Fibroblast of villous mesenchyme (primary cell): ENCODE measurements at places on chromosomes 3 and 15. TPM values are rescaled to one million over a fixed set of nuclear protein-coding genes. Genes with fewer than 3 reads are reported as not detected.
A peak's percentile ranks its signal among the peaks of the same experiment; 100 is the strongest.

DNA sequence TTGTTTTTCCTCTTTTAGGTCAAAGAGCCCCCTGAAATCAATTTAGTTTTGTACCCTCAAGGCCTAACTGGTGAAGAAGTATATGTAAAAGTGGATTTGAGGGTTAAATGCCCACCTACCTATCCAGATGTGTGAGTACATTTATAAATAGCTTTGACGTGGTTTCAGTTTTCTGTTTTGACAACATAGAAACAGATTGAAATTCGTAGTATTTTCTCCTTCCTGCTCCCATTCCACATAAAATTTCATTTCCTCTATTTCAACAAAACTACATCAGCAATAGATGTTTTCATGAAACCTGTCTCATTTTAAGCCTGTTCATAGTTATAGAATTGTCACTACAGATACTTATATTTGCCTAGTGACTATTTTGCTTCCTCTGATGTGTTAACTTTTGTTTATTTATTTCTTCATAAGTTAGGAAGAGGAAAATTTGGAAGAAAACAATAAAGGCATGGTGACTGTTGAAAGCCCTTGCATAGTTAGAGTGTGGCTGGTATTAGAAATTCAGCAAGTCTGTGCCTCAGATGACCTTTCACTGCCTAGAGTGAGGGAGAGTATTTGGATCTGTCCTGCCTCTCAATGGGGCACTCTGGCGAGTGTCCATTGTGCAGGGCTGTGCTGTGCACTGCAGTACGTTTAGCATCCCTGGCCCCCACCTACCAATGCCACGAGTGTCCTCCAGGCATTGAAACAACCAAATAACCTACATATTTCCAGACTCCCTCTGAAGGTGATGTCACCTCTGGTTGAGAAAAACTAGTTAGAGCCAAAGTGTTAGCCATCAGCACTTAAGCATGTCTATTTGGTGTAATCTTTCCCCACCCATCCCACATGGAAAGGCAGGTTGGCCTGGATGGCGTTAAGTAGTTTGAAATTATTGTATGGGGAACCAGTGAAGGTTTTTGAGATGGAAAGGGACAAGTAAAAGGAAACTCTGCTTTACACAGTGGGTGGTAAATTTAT lies 5.9 kb downstream of the EIF2AK4 start:
- no peak for DNase-seq

The TRIM59 gene
- 29.6 and 47.5 TPM in 2 replicates for total RNA-seq

The ASB14 gene
- not detected in 2 replicates for total RNA-seq

DNA sequence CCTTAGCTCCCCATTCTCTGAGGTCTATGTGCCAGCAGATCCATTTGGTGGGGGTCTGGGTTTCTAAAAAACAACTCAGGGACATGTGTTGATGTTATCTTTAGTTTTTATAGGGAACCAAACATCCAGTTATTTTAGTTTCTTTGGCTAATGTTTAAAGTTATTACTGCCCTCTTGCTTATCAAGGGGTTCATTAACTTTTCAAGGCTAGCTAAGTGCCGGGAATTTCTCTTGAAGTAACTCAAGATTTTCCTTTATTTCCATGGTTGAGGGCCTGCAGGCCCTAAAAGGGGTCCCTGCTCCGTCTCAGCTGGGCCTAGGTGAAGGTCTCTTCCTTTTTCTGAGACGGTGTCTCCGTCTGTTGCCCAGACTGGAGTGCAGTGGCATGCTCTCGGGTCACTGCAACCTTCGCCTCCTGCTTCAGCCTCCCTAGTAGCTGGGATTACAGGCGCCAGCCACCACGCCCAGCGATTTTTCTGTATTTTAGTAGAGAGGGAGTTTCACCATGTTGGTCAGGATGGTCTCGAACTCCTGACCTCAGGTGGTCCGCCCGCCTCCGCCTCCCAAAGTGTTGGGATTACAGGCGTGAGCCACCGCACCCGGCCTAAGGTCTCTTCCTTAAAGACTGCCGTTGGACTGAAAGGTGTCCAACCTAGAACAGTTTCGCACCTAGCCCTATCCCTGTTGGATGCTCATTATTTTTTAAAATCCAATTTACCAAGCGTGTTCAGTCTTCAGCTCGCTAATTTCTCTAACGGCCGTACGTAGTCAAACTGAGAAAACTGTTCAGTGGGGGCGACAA lies 1.3 kb upstream of the OXSR1 start:
- DNase-seq, result no peak

GRCh38 chr3:60839246-60839645 lies 412.0 kb downstream of the FHIT start:
- DNase-seq, result no peak

DNA sequence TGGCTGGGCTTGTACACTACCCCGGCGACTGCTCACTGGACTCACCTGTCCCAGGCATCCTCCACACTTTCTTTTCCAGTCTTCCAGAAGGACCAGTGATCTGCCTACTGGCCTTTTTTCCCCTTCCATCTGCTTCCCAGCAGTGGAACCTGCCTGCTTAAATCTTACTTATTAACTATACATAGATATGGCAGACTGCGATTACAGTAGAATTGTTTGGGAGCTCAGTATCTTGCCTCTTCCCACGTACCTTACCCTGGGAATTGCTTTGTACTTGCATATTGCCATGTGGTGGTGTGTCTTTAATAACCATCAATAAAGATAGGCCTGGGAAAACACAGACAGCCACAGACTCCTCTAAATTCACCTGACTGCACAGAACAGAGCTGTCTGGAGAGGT lies 11.8 kb upstream of the HES1 start:
- DNase-seq, result no peak

DNA sequence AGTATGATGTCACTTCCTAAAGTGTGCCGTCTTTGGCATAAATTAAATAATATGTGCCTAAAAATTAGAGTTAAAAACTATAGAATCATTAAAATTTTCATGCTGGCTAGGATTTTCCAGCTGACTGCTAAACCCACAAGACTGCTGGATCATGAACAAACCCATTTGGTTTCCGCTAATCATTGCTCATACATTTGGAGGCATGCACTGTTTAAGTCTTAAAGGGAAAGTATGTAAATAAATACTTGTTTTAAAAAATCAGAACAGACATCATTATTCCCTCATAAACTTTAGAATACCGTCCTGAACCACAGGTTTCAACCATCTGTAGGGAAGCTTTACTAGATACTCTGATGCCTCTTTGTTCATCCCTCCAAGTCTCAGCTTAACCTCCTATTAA lies 26.5 kb downstream of the ATP6V1A start:
- peak; percentile 90 for DNase-seq

DNA sequence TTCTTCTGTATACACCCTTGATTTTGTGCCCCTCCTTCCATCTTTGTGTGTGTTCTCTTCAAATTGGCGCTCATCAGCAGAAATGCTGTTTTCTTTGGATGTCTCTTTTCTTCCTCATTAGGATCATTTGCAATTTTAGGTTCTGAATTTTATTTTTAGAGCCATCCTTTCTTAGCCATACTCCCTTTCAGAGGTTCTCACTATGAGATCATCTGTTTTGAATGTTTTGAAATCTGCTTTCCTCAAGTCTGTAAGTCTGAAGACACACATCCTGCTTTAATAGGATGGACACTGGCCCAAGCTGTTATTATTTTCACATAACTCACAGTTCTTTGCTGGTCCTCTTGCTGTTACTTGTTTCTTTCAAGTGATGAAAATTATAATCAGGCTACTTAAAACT lies 124.8 kb downstream of the BDH1 start:
- peak; percentile 52 for DNase-seq

The KBTBD12 gene
- not detected in 2 replicates for total RNA-seq

The KLHL6 gene
- total RNA-seq, result not detected in 2 replicates

GRCh38 chr3:194148383-194148782 lies 12.4 kb downstream of the HES1 start:
- peak; percentile 39 for DNase-seq

The CFAP161 gene
- 0.64 and 0.86 TPM in 2 replicates for total RNA-seq

GRCh38 chr15:101037090-101037830 lies 118.1 kb downstream of the LRRK1 start:
- no peak for DNase-seq

DNA sequence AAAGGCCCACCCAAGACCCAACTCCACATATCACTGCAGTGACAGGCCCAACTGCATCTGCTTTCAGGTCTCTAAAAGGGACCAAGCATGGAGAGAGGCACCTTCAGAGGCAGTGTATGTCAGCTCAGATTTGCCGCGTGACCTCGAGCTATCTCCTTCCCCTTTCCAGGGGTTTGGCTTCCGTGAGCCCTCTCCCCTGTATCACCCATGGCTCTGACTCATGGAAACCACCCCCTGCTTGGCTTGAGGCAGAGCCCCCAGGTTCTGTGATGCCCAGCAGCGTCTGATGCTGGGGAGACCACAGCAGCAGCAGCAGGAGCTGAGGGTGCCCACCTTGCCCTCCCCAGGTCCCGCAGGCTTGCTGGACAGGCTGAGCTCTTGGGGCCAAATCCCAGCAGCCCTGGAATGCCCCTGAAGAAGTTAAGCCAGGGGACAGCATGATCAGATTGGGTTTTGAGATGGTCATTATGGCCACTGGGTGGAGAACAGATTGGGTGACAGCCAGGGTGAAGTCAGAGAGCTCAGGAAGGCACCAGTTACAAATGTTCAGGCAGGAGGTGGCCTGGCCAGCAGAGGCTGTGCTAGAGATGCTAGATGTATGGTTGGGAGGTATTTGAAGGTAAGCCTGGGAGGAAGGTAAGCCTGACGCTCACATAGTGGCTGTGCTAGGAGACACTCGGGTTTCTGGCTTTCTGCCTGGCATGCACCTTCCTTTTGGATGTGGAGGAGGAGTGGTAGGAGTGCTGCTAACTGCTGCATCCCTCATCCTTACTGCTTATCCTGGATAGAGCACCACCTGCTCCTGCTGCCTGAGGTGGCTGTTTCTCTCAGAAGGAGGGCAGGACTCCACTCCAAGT lies 42.9 kb downstream of the FGD5 start:
- no peak for DNase-seq

DNA sequence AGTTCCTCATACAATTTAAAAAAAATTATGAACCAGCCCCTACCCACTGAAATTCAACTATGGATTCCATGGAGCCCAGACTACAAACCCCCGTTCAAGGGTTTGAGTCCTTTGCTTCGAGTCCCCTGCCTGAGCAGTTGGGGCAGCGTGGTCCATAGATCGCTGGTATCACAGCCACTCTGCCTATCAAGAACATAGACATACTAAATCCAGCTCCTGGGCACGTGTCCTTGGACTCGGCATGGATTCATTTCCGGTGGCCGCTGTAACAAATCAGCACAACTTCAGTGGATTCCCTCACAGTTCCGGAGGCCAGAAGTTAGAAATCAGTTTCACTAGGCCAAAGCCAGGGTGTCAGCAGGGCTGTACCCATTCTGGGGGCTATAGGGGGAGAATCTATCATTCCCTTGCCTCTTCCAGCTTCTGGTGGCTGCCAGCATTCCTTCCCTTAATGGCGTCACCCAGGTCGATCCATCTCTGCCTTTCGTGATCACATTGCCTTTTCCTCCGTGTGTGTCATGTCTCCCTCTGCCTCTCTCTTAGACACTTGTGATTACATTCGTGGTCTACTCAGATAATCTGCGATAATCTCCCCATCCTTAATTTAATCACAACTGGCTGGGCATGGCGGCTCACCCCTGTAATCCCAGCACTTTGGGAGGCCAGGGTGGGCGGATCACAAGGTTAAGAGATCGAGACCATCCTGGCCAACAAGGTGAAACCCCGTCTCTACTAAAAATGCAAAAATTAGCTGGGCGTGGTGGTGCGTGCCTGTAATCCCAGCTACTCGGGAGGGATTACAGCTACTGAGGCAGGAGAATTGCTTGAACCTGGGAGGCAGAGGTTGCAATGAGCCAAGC lies 4.6 kb upstream of the TMEM44 start:
- no peak for DNase-seq

The SGO1 gene
- total RNA-seq, result 3.9 and 7.8 TPM in 2 replicates

The FBLN2 gene
- total RNA-seq, result 30.2 and 50.6 TPM in 2 replicates

DNA sequence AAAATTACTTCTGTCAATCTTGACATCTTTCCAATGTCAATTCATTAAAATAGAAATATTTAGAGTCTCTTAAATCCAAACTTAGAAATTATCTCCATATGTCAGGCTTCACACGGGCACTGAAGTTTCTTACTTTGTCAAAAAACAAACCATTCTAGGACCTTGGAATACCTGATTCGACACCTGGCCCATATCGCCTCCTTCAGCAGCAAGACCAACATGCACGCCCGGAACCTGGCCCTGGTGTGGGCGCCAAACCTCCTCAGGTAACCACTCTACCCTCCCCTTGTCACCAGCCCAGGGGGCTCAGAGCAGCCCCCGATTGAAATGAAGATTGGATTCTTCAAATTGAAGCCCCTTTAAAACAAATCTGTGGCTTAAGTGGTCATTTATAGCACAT lies 81.3 kb downstream of the TMEM39A start:
- no peak for DNase-seq

DNA sequence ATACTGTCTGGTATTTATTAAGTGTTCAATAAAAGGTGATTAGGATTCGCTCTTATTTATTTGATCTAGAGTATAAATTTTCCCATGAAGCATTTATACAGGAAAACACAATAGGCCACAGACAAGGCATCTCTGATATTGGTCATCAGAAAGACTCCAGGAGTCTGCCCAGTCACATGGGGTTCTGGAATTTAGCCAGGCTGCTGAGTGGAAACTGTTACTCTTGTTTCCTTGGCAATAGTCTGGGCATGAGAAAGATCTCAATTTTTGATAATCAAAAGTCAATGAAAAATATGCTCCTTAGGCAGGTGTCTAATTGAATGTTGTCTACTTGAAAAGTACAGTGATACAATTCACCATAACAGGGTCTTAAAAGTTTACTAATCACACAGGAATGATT lies 161.2 kb downstream of the FRMD5 start:
- DNase-seq, result no peak

GRCh38 chr15:39283531-39283930 lies 297.3 kb upstream of the THBS1 start:
- peak; percentile 72 for DNase-seq

The SEMA3F gene
- total RNA-seq, result 0.32 and 0.86 TPM in 2 replicates

The MRPL3 gene
- 98.9 and 123 TPM in 2 replicates for total RNA-seq

- no peak for DNase-seq
These were observed 431.2 kb downstream of the SOX2 start for GRCh38 chr3:182142928-182143327.

The ACVR2B gene
- total RNA-seq, result 1.3 and 1.9 TPM in 2 replicates

DNA sequence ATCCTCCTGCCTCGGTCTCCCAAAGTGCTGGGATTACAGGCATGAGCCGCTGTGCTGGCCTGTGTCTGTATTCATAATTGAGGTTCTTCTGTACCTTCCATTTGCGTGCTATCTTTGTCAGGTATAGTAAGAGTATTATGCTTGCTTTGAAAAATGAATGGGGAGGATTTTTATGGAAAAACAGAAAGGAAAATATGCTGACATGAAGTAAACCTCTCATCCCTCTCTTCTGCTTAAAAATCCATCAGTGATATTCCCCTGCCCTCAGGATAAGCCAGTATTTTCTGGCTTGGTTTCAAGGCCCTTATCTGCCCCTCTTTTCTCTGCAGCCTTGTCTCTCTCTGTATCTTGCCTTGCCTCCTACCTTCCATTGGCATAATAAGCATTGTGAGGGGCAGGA lies 80.7 kb downstream of the NR1D2 start:
- DNase-seq, result no peak

GRCh38 chr3:46883054-46883829 lies 5.7 kb downstream of the PTH1R start:
- DNase-seq, result peak; percentile 19

GRCh38 chr3:159919873-159920272 lies 68.8 kb upstream of the IL12A start:
- DNase-seq, result no peak

GRCh38 chr15:34759347-34759746 lies 4.5 kb upstream of the GJD2 start:
- DNase-seq, result no peak

- no peak for DNase-seq
These were observed 60.5 kb upstream of the ADPGK start for GRCh38 chr15:72844067-72844466.
